ENCODE measurements at places on chromosomes 1 and 21.

GRCh38 chr1:167227934-167228378, 7.3 kb downstream of the POU2F1 start:
- no peak for DNase-seq

- peak; percentile 37 for DNase-seq
These were observed 91.9 kb downstream of the TSEN15 start for GRCh38 chr1:184143449-184143848.

GRCh38 chr1:185373813-185374529, 56.9 kb upstream of the IVNS1ABP start:
- no peak for DNase-seq

- no peak for DNase-seq
These were observed 35.0 kb upstream of the RAP1GAP start for GRCh38 chr1:21704145-21704544.

DNA sequence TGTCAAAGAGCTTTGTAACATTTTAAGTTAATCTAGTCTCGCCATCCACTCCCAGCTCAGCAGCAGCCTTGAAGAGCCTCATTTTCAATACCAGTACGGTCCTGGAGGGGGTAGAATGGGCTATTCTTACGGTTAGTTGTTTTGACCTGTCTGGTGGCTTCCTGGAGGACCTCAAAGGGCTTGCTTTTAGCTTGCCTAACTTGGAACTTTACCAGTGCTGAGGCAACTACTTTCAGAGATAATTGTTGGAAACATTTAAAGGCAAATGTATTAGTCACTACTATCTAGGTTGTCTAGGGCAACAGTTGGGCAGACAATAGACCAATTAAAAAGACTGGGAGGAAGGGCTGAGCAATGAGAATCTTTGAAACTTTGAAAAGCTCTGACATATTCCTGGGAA, 56.0 kb downstream of the TTLL7 start:
- DNase-seq, result no peak

DNA sequence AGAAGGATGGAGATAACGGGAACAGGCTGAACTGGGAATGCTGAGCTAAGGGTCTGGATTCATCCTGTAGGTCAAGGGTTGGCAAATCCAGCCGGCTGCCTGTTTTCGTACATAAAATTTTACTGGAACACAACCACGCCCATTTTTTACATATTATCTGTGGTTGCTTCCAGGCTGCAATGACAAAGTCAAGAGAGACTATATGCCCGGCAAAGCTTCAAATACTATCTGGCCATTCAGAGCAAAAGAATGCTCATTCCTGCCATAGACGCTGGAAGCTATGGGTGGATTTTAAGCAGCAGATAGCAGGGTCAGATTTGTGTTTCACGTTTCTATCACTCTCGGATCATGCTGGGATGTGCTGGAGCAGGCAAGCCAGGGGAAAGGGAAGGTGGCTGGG, 137.9 kb upstream of the EDN2 start:
- DNase-seq, result no peak

DNA sequence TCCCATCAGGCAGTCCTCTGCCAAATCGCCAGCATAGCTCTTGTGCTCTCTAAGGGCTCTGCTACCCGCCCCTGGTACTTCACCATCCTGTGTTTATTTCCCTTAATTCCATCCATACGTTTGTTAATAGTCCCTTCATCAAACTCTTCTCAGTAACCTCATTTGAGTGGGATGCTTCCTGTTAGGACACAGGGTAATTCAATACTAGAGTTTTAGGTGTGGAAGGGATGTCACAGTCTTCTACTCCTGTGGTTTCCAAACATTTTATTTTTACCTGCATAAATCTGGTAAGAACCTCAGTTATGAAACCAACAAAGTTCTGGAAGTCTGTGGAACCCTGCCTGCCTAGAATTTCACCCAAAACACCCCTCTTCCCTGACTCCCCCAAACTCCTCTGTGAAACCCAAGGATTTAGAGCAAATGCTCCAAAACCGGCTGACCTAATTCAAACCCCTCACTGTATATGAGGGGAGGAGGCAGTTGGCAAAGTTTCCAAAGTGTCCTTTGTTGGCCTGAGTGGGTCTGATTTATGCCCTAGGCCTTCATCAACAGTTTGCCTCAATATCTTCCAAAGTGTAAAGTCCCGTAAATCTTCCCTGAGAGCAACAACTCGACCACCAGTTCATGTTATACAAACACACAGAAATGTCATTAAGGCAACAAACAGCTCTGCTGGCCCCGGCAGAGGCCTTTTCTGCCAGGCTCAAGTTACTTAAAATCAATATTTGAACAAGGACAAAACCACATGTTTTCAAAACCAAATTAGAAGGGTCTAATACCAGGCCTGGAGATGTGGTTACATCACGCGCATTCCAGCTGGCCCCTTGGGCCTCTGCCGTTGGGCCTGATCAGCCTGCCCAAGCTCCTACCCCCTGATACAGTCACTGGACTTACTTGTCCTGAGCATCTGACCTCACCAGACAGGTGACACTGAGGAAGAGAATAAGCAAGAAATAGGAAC, 82.4 kb upstream of the FGGY start:
- no peak for DNase-seq

GRCh38 chr21:37565530-37566223, 199.1 kb downstream of the DYRK1A start:
- DNase-seq, result no peak

DNA sequence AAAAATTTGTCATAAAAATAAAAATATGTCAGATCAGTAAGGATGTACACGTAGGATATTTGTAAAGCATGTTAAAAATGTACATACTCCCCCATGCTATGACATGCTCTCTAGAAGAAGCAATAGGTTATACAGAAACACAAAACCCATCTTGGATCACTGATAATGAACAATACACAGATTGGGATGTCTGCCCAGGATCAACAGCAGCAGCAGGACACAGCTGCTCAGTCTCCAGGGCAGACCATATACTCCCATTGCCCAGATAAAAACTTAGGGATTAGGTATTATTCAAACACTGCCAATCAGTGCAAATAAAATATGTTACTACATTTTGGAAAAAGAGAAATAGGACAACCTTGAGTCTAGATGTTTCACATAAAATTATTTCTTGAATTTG, 39.0 kb downstream of the DAB1 start:
- no peak for DNase-seq

- DNase-seq, result peak; percentile 86
These were observed 90.7 kb downstream of the ARHGEF10L start for GRCh38 chr1:17630048-17630830.

GRCh38 chr1:244735876-244736561, 83.1 kb downstream of the DESI2 start:
- no peak for DNase-seq

DNA sequence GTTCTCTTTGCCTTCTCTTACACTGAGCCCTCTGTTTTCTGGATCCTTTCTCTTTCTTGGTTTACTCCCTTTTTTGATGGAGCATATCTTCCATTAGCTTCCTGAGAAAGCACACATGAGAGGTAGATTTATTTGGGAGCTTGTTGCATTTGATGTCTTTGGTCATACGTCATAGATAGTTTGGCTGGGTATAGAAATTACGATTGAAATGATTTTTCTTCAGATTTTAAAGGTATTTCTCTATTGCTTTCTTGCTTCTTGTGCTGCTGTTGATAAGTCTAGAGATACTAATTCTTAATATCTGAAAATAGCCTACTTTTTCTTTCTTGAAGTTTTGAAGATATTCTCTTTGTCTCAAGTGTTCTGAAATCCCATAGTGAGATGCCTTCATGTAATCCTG, 45.3 kb upstream of the RUNX3 start:
- DNase-seq, result no peak

DNA sequence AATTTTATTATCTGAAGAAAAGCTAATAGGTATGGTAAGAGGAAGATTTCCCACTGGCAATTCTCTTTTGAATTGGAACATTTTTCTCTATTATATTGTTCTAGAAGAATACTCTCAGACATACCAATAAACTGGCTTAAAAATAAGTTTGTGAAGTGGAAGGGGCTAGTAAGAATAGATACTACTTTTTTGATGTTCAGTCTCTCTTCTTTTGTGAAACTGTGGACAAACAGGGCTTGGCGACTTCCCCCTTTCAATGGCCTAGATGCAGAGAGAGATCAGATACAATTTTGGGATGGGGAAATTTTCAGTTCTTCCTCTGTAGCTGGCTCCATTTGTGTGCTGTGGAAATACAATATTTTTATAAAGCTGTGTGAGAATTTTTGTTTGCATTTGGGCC, 2.5 kb downstream of the PBX1 start:
- DNase-seq, result no peak

- DNase-seq, result no peak
These were observed 34.1 kb downstream of the TP53BP2 start for GRCh38 chr1:223811634-223812101.

DNA sequence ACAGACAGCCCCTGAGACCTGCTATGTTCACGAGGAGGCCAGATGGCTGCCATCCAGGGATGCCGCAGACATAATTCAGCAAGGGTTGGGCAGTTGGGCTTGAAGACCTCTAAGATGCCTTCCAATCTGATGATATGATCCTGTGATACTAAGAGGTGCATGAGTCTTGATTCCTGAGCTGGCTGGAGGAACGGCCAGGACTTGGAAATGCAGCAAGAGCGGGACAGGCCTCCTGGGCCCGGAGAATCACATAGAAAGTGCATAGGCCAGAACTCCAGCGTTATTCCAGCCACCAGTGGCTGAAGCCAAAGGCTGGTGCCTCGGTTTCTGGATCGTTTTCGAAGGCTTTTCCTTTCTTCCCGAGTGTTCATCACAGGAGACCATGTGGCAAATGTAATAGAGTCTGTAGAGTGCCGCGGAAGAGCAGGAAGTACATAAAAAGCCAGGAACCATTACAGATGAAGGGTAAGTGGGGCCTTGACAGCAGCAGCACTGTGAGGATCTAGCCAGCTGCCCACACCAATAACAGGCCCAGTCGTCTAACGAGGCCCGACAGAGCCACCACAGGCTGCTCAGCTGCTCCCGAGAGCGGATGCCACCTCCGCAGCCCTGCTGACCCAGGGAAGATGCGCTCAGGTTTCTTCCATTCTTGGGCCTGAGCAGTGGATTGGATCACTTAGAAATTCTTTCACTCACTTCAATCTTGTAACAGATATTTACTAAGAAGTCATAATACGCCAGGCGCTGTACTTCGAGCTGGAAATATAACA, 14.0 kb upstream of the LHX4 start:
- peak; percentile 62 for DNase-seq

DNA sequence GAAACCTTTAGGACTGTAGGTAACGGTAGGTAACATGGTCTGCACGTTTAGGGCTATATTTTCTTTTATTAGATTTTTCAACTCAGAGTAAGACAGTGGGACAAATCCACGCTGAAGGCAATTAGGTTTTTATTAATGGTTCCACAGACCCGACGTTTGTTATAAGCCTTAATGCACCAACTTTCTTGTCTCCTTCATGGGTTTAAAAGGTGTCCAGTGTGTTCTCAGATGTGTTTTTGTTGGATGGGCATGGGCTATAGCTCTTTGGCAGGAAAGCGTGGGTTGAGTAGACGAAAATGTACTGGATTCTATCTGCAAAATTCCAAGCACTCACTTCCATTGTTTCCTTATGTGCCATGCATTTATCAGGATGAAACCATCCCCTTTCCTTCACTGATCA, 88.0 kb upstream of the SIM2 start:
- no peak for DNase-seq

DNA sequence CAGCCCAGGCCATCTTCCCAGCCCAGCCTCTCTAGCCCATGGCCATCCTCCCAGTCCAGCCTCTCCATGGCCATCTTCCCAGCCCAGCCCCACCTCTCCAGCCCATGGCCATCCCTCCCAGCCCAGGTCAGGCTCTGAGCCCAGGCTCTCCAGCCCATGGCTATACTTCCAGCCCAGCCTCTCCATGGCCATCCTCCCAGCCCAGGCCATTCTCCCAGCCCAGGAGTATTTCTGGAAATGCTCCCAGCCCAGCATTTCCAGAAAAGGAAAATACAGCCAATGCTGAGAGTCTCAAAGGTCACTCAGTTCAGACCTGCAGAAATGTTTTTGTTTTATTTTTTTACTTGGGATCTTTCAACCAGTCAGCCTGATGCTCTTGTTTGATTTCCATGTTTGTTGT, 70.0 kb upstream of the ZNF281 start:
- DNase-seq, result no peak

GRCh38 chr21:26874347-26874746, 29.1 kb upstream of the ADAMTS1 start:
- no peak for DNase-seq

DNA sequence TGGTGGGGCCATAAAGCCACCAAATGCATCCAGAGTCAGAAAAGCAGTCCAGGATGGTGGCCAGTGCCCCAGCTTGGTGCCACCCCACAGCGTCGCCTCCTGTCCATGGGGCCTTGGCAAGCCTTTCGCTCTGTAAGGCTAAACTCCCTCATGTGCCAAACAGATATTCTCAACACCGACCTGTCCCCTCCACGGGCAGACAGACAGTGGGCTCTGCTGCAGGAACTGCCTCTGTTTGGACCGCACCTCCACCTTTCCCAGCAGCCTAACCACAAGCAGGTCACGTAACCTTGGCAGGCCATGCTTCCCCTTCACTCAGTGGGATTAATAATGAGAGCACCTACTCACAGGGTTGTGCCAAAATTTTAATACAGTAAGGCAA, 11.7 kb downstream of the RUNX1 start:
- no peak for DNase-seq

DNA sequence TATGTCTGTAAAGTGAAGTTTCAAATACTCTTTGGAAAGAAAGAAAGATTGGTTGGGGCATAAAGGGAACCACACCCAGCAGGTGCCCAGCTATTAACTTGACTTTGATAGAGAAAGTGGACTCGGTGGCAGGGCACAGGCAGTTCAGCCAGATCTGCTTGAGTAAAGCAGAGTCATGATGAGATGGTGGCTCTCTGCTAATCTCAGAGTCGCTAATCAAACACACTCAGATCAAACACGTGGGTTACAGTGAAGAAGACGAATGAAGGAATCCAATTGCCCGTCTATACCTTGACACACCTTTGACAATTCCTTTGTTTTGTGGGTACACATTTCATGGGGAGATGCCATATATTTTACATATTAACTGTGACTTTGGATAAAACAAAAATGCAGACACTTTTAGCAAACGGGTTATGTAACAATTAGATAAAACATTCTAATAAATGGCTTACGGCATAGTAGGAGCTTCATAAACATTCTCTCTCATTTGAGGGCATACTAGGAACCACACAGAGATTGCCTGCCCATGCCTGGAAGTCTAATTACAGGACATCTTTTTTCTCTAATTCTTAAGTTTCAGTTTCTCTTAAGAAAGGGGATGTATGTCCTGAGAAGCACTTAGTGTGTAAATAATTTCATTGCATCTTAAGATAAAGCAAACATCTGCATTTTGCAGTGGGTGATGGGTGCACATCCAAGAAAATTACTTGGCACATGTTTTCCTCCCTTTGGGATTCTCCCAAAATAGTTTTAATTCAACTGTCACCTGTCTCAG, 7.2 kb downstream of the CBR1 start:
- DNase-seq, result no peak

- peak; percentile 55 for DNase-seq
These were observed 206.8 kb downstream of the ST6GALNAC3 start for GRCh38 chr1:76281306-76281705.

GRCh38 chr1:54239631-54240031, 39.7 kb downstream of the MRPL37 start:
- peak; percentile 81 for DNase-seq

DNA sequence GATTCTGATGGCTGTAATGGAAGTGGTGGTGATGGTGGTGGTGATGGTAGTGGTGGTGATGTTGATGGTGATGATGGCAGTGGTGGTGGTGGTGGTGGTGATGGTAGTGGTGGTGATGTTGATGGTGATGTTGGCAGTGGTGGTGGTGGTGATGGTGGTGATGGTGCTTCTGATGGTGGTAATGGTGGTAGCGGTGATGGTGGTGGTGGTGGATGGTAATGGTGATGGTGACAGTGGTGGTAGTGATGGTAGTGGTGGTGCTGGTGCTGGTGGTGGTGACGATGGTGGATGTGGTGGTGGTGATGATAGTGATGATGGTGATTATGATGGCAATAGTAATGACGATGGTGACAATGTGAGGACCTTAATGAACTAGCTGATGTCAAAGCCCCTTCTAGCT, 35.6 kb upstream of the LRRC3 start:
- DNase-seq, result no peak

Data from posterior cingulate gyrus (tissue), 11 donors.